Keratinocyte (primary cell): ENCODE measurements at places on chromosomes 4 and X. TPM values are rescaled to one million over a fixed set of nuclear protein-coding genes. Genes with fewer than 3 reads are reported as not detected.

DNA sequence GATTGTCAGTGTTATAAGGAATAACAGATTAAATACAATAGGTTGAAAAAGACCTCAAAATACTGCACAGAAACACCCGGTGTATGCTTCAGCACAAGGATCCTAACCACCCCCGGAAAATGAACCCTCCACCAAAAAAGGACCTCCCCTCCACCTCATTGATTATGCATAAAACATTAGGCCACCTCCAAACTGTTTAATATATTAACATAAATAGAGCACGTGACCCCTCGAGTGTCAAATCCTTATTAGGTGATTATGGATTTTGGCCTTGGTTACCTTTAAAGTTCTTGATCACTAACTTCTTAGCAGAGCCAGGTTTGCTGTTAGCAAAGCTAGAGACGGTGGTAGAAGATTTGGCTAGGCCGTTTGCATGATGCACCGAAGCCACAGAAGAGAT lies 958 bp downstream of the CUL4B start:
- DNase-seq, result no peak

DNA sequence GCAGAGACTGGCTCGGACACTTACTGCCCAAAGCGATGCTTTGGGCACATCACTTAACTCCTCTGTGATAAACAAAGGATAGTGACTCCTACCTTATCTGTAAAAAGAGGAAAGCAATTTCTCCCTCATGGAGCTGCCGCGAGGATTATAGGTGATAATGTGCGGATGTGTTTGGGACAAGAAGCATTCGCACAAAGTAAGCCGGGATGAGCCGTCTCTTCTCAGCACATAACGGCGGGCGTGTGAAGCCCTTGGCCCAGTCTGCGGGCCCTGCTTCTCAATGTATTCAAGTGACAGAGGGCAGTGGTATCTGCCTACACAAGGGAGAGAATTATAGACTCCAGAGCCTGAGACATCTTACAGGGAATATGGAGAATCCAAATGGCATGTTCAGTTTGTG lies 550.3 kb upstream of the CPEB2 start:
- DNase-seq, result no peak

DNA sequence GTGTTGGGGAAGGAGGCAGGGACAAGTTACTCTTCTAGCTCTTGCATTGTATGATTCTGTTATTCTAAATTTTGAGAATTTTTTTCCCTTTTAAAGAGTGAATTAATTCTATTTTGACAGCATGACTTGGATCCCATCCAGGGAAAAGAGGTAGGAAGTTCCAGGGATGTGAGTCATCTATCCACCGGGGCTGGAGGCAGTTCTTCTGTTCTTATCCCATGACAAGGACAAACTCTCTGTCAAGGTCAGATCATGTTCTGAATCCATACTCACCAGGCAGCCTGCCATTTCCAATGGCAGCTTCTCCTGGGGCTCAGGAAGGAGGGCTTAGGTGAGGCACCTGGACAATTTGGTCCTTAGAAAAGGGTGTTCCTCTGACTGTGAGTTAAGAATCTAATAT lies 132.0 kb upstream of the MED14 start:
- peak; percentile 36 for DNase-seq

The HSFX1 gene
- 0.23 TPM in 1 of 3 replicates, not detected in the others for polyA plus RNA-seq

DNA sequence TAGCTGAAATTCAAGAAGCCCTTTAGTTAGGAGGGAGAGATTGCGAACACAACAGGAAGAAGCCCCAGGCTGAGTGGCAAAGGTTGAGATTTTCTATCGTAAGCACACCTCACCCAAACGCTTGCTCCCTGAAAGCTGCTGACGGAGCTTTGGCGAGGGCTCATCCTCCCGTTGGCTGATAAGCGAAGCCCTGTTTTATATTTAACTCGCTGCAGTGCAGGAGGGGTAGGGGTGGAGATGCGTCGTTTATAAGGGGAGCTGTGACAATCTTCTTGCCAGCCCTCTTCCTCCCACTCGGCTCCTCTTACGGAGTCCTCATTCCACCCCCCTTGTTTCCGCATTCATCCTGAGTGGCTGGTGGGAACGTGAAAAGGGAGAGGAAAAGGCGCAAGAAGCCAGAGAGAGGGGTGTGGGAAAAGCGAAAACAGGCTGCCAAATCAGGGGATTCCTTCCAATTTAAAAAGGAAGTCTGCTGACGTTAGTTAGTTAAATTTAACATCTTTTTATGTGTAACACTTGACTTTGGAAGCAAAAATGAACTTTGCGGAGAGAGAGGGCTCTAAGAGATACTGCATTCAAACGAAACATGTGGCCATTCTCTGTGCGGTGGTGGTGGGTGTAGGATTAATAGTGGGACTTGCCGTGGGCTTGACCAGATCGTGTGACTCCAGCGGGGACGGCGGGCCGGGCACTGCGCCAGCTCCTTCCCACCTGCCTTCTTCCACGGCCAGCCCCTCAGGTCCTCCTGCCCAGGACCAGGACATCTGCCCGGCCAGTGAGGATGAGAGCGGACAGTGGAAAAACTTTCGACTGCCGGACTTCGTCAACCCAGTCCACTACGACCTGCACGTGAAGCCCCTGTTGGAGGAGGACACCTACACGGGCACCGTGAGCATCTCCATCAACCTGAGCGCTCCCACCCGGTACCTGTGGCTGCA lies at the start of gene ENPEP:
ENPEP (plus strand) TSS at position 275 of the 938 bp plus-strand sequence; CDS start at position 535, 260 bp downstream.
- no peak for DNase-seq

DNA sequence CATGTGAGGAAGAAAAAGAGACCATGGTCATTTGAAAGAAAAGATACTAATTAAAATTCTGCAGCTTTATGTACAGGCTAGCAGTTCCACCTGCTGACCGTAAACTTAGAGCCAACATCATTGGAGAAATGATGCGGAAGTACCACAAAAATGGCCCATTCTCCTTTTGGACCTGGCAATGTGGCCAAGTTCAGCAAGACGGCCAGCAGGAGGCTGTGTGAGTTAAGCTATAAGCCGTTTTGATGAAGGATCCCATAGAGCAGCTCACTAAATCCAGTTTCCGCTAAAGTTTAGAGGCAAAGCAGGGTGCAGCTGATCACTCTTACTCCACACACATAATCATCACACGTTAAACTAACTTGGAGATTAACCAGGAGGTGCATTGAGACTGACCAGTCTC lies 133.8 kb downstream of the LDB2 start:
- no peak for DNase-seq

The ADAM29 gene
- 0.05 TPM in 1 of 3 replicates, not detected in the others for polyA plus RNA-seq

The CLNK gene
- not detected in 3 replicates for polyA plus RNA-seq

The ZNF711 gene
- 0.92 to 2.9 TPM (median 2.4 TPM) in 3 replicates for polyA plus RNA-seq

The GRIA2 gene
- not detected in 3 replicates for polyA plus RNA-seq

The CPLX1 gene
- 0.04 to 0.05 TPM in 2 of 3 replicates, not detected in the other for polyA plus RNA-seq

The SPINK2 gene
- polyA plus RNA-seq, result 0.10 TPM in 1 of 3 replicates, not detected in the others

- no peak for DNase-seq
Observed at GRCh38 chr4:32440391-32440790, 1720.2 kb downstream of the PCDH7 start.

The TEX13A gene
- polyA plus RNA-seq, result not detected in 3 replicates

- no peak for DNase-seq
Observed at GRCh38 chrX:106612393-106612763, 600 bp downstream of the RADX start.

DNA sequence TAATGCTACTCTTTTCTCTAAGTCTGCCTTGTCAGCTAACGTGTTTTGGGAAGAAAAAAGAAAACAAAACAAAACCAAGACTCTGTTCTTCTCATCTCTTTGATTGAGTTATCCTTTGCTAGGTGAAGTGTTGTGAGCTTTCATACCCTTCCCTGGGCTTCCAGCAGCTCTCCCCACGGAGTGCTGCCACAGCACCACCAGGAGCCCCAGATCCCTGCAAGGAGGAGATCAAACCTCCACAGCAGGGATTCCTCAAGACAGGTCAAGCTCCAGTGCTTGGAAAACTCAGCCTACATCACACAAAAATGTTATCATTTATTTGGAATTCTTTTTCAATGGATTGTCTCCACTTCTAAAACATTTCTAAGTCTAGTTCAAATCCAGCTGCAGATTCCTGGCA lies 1981.9 kb upstream of the TENM3 start:
- DNase-seq, result no peak

DNA sequence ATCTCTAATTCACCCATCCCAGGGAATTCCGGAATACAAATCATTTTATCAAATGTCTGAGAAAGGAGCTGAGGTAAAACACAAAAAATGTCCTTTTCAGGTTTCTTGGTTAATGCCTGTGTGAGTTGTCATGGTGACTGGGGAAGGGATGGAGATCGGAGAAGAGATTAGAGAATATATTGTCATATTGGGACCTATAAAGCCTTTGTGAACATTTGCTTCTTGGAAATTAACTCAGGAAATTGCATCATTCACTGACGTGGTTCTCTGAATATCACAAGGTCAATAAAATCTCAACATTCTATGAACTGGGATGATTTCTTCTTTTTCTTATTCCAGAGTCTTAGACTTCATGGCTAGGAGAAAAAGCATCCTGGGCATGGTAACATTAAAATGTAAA lies 174.8 kb upstream of the GLRA2 start:
- DNase-seq, result no peak

DNA sequence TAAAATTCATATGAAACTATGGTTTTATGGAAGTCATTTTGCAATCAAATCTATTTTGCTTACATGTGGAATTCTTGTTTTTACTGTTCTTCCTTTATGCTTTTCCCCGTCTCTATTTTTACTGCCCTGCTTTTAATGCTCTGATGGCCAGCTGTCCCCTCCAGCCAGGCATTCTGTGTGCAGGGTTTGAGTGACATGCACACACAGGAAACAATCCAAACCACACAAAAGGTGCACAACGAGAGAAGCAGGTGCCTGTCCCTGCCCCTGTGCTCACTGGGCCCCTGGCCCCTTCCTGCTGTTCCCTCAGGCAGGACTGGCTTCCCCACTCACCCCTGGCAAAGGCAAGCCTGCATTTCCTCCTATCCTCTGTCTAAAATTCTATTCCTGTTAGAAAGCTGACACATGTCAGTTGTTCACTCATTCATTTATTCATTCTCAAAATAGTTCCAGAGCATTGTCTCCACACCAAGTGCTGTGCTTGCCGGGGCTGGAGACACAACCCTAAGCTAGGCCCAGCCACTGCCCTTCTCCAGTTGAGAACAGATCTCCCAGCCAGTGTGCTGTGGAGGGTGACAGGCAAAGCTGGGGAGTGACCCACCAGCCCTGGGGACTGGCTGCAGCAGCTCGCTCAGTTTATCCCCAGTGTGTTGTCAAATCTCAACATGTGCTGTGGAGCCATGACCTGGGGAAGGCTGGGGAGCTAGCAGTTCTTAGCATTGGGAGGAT lies 346.3 kb downstream of the FBXW7 start:
- DNase-seq, result no peak

GRCh38 chrX:57643698-57644097 lies 36.4 kb downstream of the NLRP2B start:
- DNase-seq, result no peak

The TADA2B gene
- polyA plus RNA-seq, result 4.6 to 7.2 TPM (median 5.3 TPM) in 3 replicates

DNA sequence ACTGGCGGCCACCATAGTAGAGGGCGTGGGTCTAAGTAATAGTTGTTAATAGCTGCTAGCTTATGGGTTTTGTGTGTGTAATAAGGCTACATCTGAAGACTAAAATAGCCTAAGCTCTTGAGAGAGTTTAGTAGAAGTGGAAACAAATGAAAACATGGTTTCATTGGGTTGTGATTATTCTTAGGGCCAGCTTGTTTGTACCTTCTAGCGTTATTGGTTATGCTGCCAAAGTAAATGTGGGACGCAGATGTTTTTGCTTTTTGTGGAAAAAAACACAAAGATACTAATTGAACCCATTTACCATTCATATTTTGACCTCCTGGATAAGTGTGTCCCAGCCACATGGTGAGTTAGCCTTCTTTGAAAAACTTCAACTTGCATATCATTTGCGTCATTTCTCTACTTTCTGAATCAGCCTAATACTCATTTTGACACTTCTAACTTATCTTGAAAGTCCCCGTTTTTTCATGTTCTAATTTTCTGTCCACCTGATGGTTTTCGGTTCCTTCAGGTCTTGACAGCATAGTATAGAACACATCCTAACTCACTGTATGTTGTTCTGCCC lies 305.3 kb downstream of the FRMPD4 start:
- DNase-seq, result no peak

DNA sequence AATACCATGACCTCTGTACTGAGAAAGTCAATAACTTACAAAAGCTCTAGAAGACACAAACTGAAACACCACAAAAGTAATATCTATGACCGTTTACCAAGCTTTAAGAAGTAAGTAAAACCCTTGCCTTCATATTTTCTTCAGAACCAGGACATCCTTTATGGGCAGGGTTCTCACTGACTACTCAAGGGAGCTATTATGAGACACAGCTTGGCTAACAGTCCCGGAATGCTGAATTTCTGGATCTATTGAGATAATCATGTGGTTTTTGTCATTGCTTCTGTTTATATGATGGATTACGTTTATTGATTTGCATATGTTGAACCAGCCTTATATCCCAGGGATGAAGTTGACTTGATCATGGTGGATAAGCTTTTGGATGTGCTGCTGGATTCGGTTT lies 19.9 kb upstream of the CDS1 start:
- no peak for DNase-seq
